GM23338 (cell line): ENCODE measurements at places on chromosomes 7 and 10. TPM values are rescaled to one million over a fixed set of nuclear protein-coding genes. Genes with fewer than 3 reads are reported as not detected.

ARL5B gene
- 76.4 and 82.0 TPM in 2 replicates for total RNA-seq

GRCh38 chr7:1703441-1703840 lies 33.4 kb downstream of the ELFN1 start:
- DNase-seq, result peak; percentile 42
- H3K4me3 ChIP-seq, result no peak overlapping the region
- H3K27me3 ChIP-seq, result no peaks in the 10 kb centered on the region
- no peaks in the 10 kb centered on the region for H3K36me3 ChIP-seq
- no peak overlapping the region for H3K27ac ChIP-seq
- H3K4me1 ChIP-seq, result peaks cover 23% of the 10 kb centered on the region; the same call in 1 of the 2 replicates

TMEM196 gene
- not detected in 2 replicates for total RNA-seq

- H3K27me3 ChIP-seq, result no peaks in the 10 kb centered on the region
- H3K4me3 ChIP-seq, result no peak overlapping the region
- no peak for DNase-seq
- H3K27ac ChIP-seq, result no peak overlapping the region
- H3K4me1 ChIP-seq, result peaks cover 19% of the 10 kb centered on the region
- H3K36me3 ChIP-seq, result no peaks in the 10 kb centered on the region
Measured at GRCh38 chr10:89428877-89429276, 14.5 kb downstream of the IFIT5 start.

GRCh38 chr7:7672545-7673239 lies 32.1 kb downstream of the UMAD1 start:
- H3K4me3 ChIP-seq, result no peak overlapping the region
- H3K27ac ChIP-seq, result no peak overlapping the region
- H3K36me3 ChIP-seq, result no peaks in the 10 kb centered on the region

DNA sequence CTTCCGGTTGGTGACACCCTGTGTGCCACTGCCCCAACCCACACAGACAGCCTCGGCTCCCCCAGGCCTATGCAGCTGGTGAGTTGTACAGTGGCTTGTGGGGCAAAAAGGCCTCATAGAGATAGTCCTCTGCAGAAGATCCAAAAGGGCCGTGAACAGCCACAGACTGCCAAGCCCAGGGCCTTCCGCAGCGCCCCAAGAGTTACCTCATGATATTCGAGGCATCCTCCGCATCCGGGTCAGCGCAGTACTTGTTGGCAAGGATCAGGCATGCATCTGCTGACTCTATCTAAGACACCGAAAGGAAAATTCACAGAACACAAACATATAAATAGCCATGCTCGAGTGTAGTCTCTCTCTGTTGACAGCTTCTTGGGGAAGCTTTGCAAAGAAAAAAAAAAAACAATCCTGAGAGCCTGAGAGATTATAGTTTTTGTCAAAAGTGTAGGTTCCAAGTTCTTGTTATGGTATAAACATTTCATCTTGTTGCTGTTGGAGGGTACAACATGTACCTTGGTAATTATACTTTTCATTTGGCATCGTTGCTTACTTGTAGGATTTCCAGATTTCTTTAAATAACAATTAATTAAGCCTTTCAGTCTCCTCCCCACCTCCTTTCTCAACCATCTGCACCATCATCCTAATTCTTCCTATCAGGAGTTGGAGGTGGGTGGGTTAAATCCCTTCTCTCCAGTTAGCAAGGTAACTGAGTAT lies 553.0 kb downstream of the KCNMA1 start:
- H3K36me3 ChIP-seq, result no peaks in the 10 kb centered on the region
- peaks cover 31% of the 10 kb centered on the region for H3K4me1 ChIP-seq
- H3K27me3 ChIP-seq, result no peaks in the 10 kb centered on the region

- H3K4me1 ChIP-seq, result peaks cover 12% of the 10 kb centered on the region
- no peak overlapping the region for H3K27ac ChIP-seq
- H3K27me3 ChIP-seq, result no peaks in the 10 kb centered on the region
- no peak for DNase-seq
- no peaks in the 10 kb centered on the region for H3K36me3 ChIP-seq
- H3K4me3 ChIP-seq, result no peak overlapping the region
Measured at GRCh38 chr7:155223503-155223902, 74.2 kb upstream of the INSIG1 start.

DNA sequence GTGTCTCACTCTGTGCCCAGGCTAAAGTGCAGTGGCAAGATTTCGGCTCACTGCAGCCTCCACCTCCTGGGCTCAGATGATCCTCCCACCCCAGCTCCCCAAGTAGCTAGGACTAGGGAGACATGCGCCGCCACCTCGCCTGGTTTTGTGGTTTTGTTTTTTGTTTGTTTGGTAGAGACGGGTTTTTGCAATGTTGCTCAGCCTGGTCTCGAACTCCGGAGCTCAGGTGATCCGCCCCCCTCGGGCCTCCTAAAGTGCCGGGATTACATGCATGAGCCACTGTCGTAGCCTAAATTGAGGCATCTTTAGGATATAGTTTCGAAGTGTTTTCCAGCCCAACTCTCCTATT lies 781 bp downstream of the ZNF727 start:
- no peak for DNase-seq
- no peak overlapping the region for H3K27ac ChIP-seq
- H3K27me3 ChIP-seq, result no peaks in the 10 kb centered on the region
- H3K4me3 ChIP-seq, result no peak overlapping the region
- H3K36me3 ChIP-seq, result peaks cover 6% of the 10 kb centered on the region; the same call in 1 of the 2 replicates
- no peaks in the 10 kb centered on the region for H3K4me1 ChIP-seq

GRCh38 chr10:8829592-8829991 lies 775.1 kb downstream of the GATA3 start:
- DNase-seq, result no peak
- no peaks in the 10 kb centered on the region for H3K27me3 ChIP-seq
- H3K27ac ChIP-seq, result no peak overlapping the region
- no peaks in the 10 kb centered on the region for H3K36me3 ChIP-seq

GRCh38 chr7:17471325-17471724 lies 172.9 kb downstream of the AHR start:
- no peaks in the 10 kb centered on the region for H3K27me3 ChIP-seq
- H3K4me1 ChIP-seq, result peaks cover 5% of the 10 kb centered on the region
- H3K27ac ChIP-seq, result no peak overlapping the region
- DNase-seq, result no peak
- H3K4me3 ChIP-seq, result no peak overlapping the region
- no peaks in the 10 kb centered on the region for H3K36me3 ChIP-seq

DNA sequence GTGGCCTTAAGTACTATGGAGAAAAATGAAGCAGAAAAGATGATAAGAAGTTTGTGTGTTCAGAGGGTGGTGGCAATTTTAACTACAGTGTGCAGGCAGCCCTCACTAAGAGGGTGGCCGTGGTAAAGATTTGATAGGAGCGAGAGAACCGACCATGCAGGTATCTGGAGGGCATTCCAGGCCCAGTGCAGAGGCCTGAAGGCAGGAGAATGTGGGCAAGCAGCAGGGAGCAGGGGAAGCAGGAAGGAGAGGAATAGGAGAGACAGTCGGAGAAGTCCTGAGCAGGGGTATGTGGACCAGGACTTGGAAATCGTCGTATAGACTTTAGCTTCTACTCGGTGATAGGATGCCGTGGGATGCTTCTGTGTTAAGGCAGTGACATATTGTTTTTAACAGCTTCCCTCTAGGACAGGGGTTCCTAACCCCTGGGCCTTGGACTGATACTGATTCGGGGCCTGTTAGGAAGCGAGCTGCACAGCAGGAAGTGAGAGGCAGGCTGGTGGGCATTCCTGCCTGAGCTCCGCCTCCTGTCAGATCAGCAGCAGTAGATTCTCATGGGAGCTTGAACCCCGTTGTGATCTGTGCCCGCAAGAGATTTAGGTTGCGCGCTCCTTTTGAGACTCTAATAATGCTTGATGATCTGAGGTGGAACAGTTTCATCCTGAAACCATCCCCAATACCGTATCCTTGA lies 227.2 kb downstream of the CCDC3 start:
- H3K36me3 ChIP-seq, result no peaks in the 10 kb centered on the region
- H3K4me3 ChIP-seq, result no peak overlapping the region
- DNase-seq, result peak; percentile 64
- no peaks in the 10 kb centered on the region for H3K27me3 ChIP-seq
- H3K27ac ChIP-seq, result no peak overlapping the region

GRCh38 chr10:11576092-11576809 lies 35.2 kb downstream of the USP6NL start:
- H3K4me3 ChIP-seq, result no peak overlapping the region
- DNase-seq, result no peak
- no peak overlapping the region for H3K27ac ChIP-seq

- H3K36me3 ChIP-seq, result peaks cover 34% of the 10 kb centered on the region
- H3K27me3 ChIP-seq, result no peaks in the 10 kb centered on the region
- no peaks in the 10 kb centered on the region for H3K4me1 ChIP-seq
- peak overlapping the region; percentile 87 for H3K4me3 ChIP-seq
- DNase-seq, result peak; percentile 53
Measured at GRCh38 chr10:78028438-78029268, 662 bp downstream of the POLR3A start.

- no peak for DNase-seq
- no peak overlapping the region for H3K4me3 ChIP-seq
- H3K27me3 ChIP-seq, result no peaks in the 10 kb centered on the region
Measured at GRCh38 chr10:117441361-117441760, 66.1 kb upstream of the PDZD8 start.

DNA sequence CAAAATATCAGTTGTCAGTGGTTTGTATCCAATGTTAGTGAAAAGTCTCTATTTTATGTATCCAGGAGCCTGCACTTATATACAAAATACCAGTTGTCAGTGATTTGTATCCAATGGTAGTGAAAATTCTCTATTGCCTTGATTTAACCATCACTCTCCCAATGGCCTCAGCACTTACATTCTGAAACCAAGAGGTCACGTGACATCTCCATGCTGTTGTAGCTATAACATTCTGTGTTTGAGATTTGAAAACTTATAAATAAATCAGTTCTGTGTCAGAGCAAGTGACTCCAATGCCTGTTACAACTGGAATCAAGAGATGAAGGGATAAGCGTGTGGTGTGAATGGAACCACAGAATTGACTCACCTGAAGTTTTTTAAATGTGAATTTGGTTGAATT lies 30.6 kb upstream of the GATA3 start:
- DNase-seq, result no peak
- no peak overlapping the region for H3K4me3 ChIP-seq
- H3K4me1 ChIP-seq, result no peaks in the 10 kb centered on the region
- no peaks in the 10 kb centered on the region for H3K27me3 ChIP-seq

GRCh38 chr7:84249656-84250055 lies 55.1 kb upstream of the SEMA3A start:
- 0 out of 2 replicates have a peak, but pooled peaks cover 3% of the 10 kb centered on the region for H3K36me3 ChIP-seq
- no peak overlapping the region for H3K4me3 ChIP-seq
- H3K27me3 ChIP-seq, result no peaks in the 10 kb centered on the region

GRCh38 chr7:1829111-1829510 lies 159.0 kb downstream of the ELFN1 start:
- no peak overlapping the region for H3K27ac ChIP-seq
- no peak overlapping the region for H3K4me3 ChIP-seq
- no peaks in the 10 kb centered on the region for H3K36me3 ChIP-seq
- DNase-seq, result no peak

DNA sequence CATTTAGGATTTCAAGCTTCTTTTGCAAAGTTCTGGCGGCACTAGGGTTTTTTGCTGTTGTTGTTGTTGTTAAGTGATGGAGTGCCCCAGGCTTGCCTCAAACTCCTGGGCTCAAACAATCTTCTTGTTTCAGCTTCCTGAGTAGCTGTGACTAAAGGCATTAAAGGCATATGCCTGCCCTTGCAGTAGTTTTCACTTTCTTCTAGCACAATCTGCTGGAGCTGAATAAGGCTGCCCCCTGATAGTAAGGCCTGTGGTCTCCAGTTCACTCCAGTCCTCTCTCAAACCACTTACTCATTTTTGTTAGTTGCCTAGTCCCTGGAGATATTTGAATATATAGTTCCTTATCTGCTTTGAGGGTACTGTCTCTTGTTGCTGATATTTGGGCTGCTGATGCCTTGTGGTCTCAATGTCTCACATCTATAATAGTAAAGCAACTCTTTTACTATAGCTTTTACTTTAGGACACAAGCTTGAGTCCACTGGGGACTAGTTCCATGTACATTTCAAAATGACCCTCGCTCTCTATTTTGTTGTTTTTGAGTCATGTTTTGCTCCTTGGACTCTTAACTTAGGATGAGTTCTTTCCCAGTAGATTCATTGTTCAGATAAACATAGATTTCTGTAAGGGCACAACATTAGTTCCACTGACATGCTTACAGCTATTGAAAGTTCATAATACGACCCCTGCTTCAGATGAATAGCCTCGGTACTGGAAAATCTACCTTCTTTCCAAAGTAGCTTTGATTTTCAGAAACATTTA lies 25.5 kb downstream of the PHF14 start:
- no peak for DNase-seq
- H3K27ac ChIP-seq, result 0 out of 2 replicates have a peak overlapping the region, but pooled peaks have one; percentile 22
- no peaks in the 10 kb centered on the region for H3K27me3 ChIP-seq
- H3K4me1 ChIP-seq, result no peaks in the 10 kb centered on the region
- H3K36me3 ChIP-seq, result peaks cover 13% of the 10 kb centered on the region
- H3K4me3 ChIP-seq, result no peak overlapping the region

DNA sequence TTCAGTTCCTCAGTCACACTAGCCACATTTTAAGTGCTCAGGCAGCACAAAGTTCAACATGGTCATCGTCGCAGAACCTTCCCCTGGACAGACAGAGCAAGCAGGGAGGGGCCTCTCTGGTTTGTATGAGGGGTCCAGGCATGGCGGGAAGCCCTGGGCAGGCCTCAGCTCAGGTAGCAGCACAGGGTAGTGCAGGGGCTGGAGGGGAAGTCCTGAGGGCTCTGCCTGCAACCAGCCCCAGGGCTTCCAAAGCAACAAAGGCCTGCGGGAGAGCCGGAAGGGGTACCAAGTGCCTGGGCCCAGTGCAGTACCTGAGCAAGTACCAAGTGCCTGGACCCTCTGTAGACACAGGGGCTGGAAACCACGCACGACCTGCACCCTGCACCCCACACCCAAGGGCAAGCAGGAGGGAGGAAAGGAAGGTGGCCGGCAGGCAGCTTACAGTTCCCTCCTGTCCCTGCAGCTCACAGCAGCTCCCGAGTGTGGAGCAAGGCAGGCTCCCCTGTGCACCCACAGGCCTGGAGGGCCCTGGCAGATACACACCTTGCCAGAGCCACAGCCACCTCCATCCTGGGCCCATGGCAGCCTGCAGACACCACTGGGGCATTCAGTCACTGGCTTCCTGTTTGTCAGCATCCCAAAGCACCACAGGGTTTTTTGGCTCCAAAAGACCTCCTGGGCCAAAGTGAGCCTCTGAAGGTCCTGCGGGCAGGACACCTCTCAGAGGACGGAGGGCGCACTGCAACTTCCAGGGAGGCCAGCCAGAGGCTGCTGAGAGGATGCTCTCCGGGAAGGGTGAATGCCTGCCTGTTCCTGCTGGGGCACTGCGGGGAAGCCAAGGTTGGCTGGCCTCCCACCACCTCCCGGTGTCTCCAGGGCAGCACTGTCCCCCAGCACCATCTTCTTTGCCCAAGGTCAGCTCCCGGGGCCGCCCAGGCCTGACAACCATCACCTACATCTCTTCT lies 6.5 kb upstream of the RET start:
- H3K27ac ChIP-seq, result no peak overlapping the region
- H3K4me3 ChIP-seq, result no peak overlapping the region
- no peaks in the 10 kb centered on the region for H3K4me1 ChIP-seq

TEX36 gene
- not detected in 2 replicates for total RNA-seq

HOXA13 gene
- total RNA-seq, result not detected in 2 replicates
